Cardiac fibroblast (primary cell): ENCODE measurements at places on chromosomes 7 and 10.

DNA sequence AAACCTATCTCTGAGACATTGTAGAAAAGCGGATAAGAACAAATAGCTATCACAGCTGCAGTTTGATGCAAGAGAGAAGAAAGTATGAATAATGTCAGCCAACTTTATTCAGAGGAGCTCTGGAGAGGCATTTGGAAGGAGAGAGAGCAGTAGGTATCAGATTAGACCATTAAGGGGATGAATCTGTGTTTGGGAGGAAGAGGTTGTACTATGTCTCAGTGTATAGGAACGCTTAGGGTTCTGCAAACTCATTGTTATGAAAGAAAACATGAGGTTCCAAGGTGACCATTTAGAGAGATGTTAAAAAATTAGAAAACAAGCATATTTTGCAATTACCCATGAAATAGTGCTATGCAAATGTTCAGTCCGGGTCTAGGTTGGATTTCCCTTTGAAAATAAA is 207.5 kb upstream of the GNAI1 start:
- DNase-seq: peak; percentile 92

DNA sequence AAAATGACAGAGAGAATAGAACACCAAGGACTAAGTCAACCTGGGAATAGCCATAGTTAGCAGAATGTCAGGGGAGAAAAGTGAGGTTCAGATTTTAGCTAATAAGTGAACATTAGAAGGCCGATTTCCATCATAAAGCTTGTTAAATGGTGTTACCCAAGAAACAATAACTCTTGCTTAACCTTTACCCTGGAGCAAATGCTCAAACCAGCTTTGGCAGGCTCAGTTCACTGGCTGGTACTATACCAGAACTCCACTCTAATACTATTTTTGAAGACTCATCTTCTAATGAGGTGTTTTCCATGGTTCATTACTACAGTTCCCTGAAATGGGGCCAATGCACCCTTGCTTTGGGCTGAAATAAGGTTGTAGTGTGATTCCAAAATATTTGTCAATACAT is 61.3 kb downstream of the RNLS start:
- DNase-seq: no peak

DNA sequence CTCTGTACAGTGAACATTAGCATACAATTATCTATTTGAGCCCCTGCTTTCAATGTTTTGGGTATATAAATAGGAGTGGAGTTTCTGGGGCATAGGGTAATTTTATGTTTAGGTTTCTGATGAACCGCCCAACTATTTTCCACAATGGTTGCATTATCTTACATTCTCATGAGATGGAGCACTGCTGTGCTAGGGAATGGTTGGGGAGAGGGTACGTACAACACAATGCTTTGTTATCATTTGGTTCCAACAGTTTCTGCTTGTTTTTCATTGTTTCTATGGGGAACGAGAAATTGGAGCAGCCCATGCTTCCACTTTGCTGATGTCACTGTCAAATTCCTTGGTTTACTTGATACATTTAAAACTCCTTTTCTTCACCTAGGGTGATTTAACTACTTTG is 1115.3 kb downstream of the REEP3 start:
- DNase-seq: no peak

- DNase-seq: peak; percentile 54
Observed at GRCh38 chr10:101354328-101355071, 535 bp downstream of the BTRC start.
